ENCODE measurements at places on chromosomes 7 and 10.

GRCh38 chr7:91551377-91552175 is 287.3 kb downstream of the FZD1 start:
- no peak for DNase-seq

DNA sequence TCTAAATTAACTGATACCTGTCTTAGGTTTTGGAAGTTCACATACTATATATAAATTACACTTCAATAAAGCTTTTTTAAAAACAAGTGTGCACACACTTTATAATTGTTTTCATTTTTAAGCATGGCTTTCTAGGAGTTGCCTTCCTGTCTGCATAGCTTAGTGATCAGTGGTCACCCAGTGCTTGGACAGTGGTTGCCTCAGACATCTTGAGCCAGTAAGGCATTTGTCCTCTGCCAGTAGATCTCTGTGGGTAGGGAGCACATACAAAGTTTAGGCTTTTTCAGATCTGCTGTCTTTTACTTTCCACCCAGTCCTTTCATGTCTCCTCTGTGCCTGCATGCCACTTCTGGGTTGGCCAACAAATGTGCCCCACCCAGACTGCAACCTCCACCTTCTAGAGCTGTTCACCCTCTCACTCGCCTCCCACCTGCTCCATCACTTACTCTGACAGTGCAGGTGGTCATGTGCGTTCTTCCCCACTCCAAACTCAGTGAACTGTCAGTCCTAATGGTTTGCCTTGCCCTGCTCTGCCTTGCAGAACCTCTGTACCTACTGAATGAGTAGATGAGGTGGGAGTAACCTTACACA is 31.7 kb downstream of the TPST1 start:
- DNase-seq = no peak

DNA sequence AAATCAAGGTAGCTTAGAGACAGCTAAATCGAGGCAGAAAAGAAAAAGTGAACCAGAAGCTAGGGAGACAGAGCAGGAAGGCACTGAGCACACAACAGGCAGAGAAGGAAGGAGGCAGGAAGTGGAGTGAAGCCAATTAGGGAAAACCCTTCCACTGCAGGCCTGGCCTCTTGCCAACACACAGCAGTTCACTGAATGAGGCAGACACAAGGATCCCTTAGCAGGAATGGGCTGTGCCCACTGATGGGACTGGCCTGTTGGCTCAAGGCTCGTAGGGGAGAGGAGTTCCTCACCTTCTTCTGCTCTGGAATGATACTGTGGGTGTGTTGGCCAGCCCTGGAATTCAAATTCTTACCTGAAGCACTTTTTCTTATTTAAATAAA is 220.3 kb upstream of the STK17A start:
- DNase-seq = no peak

DNA sequence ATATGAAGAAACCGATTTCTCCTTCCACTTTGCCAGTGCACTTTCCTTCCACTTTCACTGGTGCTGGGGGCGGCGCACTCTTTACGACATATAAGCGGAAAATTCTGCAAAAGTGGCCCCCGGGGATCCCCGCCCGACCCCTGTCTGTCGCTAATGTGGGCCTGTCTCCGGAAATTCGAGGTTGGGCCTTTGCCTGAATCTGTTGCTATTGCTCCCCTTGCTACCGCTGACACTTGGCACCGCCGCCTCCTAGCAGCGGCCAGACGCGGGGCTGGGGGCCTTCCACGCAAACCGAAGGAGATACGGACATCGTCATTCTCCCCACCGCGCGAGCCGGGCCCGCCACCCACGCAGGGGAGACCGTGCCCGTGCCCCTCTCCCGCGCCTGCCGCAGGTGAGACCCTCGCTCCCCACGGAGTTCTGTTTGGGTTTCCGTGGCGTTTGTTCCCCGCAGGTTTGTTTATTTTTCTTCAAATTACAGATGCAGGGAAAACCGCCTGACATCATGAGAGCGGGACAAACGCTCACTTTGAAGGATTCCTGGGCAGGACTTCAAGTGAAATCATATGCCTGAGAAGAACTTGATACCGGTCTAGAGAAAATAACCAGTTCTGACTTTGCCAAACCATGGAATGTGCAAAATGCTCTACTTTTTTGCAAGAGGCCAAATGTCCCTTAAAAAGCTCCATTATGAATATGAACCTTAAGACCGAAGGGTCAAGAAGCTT is 5.0 kb downstream of the TWIST1 start:
- no peak for DNase-seq

DNA sequence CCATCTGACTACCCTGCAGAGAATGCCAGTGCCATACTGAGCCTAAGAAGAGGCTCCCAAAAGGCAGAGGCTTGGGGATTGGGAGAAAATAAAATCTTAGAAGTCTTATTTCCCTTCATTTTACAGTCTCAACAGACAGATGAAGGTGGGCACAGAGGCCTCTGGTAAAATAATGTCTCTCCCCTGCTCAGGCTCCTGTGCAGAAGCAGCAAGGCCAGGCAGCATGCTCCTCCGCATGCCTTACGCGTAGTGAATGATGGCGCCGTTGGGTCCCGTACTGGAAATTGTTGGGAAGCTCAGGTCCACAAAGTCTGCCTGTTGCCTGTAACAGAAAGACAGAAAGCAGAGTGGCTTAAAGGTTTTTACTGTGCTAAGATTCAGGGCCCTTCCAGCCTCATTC is 45.8 kb downstream of the XPNPEP1 start:
- no peak for DNase-seq

DNA sequence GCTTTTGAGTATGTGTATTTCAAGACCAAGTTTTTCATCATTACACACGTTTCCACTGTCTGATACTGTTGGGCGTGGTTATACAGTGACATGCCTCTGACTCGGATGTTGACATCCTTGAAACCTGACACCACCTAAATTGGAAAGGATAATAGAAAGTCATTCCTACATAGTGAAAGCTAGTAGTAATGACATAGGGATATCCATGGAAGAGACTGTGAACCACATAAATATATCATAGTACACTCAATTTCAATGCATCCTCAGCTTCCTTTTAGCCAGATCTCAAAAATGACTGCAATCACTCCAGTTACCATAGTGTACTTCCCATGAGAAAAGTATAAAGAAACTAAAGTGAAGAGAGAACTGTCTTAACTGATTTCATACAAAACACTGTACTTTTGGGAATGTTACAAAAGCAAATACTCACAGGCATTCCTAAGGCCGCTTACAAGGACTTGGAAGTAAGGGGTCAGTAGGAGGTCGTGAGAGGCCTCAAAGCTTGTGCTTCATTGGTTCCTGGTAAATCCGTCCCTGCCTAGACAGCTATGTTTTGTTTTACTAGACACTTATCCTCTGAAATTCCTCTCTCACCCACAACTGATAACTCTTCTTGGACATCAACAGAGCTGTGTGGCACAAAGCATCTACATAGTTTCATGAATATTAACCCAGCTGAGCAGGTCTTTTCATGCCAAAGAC is 71.8 kb upstream of the VWDE start:
- no peak for DNase-seq

DNA sequence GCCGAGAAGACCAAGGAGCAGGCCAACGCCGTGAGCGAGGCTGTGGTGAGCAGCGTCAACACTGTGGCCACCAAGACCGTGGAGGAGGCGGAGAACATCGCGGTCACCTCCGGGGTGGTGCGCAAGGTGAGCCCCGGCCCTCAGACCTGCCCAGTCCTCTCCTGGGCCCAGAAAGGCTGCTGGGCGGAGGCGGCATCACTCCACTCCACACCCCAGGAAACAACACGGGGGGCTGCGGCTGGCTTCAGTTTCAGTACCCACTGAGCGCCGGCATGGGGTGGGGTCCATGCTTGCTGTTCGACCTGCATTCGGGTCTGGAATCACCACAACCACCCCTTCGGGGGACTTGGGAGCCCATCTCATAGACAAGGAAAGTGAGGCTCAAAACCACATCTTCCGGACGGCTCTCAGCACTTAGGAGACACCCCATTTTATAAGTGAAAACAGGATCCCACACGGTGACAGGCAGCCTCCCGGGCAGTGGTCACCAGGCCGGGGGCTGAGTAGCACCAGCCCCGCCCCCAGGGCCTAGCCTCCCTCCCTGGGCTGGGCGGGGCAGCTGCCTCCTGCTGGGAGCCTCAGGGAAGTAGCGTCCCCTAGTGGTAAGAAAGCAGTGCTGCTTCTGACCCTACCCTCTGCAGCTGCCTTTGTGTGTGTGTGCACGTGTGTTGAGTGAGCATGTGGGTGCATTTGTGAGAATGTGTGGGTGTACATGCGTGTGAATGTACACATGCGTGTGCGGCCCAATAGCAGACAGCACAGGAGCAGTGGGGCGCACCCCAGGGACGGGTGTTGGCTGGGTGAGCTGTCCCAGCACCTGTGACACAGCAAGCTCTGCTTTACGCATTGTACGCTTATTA is 1.8 kb downstream of the SNCG start:
- DNase-seq = peak; percentile 64

GRCh38 chr7:69256634-69257081 is 341.6 kb upstream of the AUTS2 start:
- DNase-seq = peak; percentile 29

- no peak for DNase-seq
Measured at GRCh38 chr10:62772186-62772974, 32.1 kb upstream of the ADO start.

GRCh38 chr7:82521906-82522445 is 78.4 kb upstream of the CACNA2D1 start:
- no peak for DNase-seq

- DNase-seq = no peak
Measured at GRCh38 chr10:804191-804781, 114.8 kb upstream of the DIP2C start.

DNA sequence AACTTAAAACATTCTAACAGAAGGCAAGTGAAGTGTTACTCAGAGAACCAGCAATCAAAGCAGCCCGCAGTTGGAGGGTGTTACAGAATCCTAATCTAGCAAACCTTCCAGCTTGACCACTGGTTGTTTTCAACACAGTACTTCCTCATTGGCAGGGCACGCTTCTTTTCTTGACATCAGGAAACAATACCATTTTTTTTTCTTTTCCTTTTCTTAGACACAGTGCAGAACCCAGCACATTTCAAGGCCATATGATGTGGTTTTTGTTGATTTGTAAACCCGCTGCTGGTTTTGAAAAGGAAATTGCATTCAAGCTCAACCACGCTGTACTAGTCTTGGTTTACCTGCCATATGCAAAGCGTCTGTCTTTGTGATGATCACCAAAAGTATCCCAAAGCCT is 33.4 kb downstream of the RHOBTB1 start:
- no peak for DNase-seq

DNA sequence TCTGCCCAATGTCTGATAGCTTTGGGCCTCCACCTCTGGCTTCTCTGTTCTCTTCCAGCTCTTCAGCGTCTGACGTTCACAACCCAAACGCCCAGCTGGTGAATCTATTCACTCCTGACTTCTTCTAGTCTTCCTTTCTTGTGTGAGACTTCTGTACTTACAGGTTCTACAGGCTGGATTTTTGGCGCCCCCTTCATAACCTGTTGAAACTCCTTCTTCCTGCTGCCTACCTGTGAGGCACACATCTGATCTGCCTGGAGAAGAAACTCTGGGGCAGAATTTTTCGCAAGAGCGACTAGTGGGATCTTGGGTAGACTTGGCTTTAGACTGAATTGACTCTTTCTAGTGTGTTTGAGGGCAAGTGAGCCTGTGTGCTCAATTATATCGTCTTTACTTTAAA is 249.3 kb downstream of the REEP3 start:
- DNase-seq = no peak

- DNase-seq = no peak
Measured at GRCh38 chr7:8938044-8938805, 504.8 kb downstream of the NXPH1 start.

GRCh38 chr7:94532676-94533075 is 23.1 kb downstream of the CASD1 start:
- DNase-seq = no peak

DNA sequence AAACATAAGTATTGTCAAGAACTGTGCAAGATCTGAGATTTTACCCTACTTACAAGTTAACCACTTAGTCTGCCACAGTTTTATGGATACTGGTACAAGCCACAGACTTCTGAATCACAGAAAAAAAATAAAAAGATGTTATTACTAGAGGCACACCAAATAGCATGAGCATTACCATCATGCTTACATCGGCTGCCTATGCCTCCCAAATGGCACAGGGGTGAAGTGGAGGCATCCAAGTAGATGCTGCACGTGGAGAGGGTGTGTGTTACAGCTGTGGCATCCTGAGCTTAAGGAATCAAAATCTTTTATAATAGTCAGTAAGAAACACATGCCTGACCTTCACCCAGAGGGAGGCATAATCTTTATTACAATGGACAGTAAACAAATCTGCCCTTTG is 207.8 kb downstream of the TFEC start:
- DNase-seq = no peak

DNA sequence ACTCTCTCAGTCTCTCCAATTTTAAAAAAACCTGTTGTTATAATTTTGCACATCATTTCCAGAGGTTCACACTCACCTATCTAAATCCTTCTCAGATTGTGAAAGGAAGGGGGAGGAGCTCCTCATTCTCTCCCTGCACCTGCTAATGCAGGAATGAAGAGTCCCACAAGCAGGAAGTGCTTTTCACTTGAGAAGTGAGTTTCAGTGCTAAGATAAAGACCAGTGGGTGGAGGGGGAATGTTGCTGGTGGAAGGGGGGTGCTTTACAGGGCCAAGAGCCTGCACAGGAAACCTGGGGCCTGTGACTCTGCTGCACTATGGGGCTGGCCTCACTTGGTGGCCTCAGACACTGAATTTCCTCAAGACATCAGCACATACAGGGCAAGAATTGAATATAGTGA is 176.4 kb downstream of the PTPN20 start:
- no peak for DNase-seq

DNA sequence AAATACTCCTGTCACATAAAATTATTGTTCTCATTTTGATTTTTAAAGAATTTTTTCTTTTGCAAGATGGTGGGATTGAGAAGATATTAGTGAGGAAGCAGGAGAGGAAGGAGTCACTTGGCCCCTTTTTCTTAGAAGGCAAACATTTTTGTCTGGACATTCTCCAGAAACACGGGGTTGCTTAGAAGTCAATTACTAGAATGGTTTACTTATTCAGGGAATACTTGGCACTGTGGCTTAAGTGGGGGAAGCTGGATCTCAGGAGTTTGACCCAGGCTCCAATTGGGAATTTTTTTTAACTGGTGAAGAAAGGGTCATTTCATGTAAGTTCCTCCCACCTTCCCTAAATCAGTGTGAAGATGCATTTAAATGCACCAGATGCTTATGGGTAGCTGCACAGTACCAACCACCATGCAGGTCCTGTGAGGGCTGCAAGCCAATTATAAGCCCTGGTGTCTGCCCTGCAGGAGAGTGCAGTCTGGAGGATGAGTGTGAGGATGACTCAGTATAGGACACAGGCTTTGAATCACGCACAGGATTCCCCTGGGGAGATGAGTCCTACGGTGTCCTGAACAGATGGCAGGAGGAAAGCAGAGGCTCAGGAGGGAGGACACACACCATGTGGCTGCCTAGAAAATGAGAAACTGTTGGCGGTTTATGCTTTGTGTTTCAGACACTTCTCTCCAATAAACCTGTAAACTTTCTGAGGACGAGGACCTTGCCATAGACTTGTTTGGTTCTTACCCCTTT is 299.1 kb downstream of the PLXNA4 start:
- no peak for DNase-seq

DNA sequence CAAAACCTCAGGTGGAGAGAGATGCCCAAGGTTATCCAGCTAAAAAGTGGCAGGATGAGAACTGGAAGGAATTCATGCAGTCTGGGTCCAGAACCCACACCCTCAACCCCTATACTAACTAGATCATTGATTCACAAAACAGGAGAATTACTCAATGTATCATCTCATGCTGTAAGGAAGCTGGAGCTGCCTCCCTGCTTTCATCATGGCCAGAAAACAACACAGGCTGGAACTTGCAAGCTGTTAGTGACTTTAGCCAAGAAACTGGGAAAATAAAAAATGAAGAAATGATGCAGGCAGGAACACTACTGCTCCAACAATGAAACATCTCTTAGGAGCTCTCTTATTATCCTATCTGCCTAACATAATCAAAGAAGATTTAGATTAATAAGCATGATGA is 619.8 kb upstream of the CELF2 start:
- DNase-seq = no peak
